Activated gamma-delta T cell (primary cell): ENCODE measurements at places on chromosomes 11 and 22.

- DNase-seq: no peak
These were observed 404.6 kb upstream of the DDI1 start for GRCh38 chr11:103631841-103632240.

GRCh38 chr11:125176866-125177265, 12.3 kb downstream of the PKNOX2 start:
- DNase-seq: no peak

DNA sequence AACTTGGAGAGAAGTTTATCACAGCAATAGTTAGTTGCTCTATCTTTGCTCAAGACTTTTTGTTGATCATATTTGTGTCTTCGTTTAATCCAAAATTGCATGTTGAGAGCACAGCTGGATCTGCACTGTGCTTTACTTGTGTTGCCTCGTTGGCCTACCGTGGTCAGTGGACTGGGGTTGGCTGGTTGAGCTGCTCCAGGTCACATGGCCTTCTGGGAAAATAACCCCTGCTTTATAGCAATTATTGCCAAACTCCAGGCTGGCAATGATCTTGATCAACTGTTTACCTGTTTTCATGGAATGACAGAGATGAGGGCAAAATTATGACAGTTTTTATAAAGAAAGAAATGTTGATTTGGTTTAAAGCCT, 5.7 kb upstream of the PLET1 start:
- no peak for DNase-seq

DNA sequence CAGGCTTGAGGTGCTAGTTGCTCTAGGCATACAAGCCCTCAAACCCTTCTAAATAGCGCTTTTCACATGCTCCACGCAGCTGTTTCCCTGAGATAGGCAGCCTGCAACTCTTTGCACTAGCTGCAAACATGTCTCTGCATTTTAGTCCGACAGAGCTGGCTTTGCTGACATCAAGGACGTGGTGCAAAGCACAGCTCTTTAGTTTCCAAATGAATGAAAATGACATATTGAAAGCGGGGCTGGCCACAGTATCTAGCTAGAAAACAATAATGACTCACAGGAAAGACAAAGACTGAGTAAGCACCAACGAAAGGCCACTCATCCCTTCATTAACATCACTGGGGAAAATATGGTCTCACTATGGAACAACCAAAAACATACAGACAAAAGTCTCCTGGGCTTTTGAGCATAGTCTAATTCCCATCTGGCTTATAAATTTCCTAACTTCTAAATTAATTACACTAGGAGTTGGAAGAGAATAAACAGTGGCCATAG, 15.3 kb upstream of the ZC3H12C start:
- no peak for DNase-seq

GRCh38 chr11:85406841-85407240, 220.3 kb downstream of the DLG2 start:
- DNase-seq: no peak

- no peak for DNase-seq
These were observed 19.1 kb downstream of the TUB start for GRCh38 chr11:8100158-8100557.

- DNase-seq: no peak
These were observed 122.3 kb upstream of the SNX19 start for GRCh38 chr11:131038597-131038996.

GRCh38 chr11:117907276-117908108, 21.7 kb downstream of the TMPRSS13 start:
- DNase-seq: no peak

DNA sequence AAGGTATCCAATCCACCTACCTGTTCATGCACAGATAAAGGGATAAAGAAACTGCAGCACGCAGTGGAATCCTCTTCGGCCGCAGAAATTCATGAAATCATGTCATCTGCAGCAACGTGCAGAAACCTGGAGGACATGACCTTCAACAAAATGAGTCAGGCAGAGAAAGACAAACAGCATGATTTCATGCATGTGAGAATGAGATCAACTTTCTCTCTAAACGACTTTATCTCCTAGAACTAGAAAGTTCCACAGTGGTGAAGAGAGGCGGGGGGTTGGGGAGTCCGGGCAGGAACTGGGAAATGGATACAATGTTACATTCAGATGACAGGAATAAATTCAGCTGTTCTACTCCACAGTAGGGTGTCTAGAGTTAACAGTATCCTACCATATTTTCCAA, 9.9 kb downstream of the RGL4 start:
- no peak for DNase-seq

DNA sequence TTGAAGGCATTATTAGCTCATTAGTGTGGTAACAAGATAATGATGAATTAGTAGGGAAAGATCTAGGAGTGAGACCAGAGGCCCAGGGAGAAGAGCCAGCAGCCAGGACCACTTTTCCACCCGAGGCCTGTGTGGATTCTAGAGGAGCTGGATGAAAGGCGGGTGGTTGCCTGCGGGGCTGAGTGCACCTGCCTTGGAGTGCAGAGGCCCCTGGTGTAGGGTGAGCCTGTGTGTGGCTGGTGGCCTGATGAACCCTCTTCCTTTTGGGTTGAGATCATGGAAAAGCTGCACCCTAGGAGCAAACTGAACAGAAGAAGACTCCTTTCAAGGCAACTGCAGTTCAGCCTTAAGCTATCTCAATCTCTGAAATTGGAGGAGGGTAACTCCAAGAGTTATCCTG, 5.9 kb upstream of the TP53AIP1 start:
- DNase-seq: no peak

DNA sequence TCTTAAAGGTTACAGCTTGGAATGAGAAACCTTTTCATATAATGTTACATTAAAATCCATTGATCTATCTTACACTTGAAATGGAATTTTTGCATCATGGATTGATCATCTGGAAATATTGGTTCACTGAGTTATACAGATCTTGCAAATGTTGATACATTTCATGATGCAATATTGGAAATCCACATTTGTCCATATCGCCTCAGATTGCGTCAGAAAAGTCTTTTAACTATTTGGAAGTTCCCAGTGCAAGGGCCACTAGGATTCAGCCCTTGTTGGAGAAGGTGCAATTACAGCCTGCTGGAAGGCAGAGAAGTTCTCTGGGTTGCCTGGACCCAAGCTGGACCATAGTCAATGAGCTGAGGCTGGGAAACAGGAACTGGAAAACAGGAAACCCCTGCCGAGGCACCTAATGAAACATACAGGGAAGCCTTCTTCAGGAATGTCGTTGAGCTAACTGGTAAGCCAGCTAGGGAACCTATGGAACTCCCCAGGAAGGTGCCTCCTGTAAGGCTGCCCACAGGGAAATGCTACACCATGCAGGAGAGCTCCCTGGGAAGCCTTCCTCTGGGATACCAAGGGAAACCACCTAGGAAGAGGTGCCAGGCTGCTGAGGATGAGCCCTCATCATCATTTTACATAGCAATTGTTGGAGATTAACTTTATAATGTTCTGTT, 600.4 kb upstream of the CADM1 start:
- DNase-seq: no peak

GRCh38 chr11:15985127-15985859, 371.1 kb downstream of the SOX6 start:
- DNase-seq: no peak

DNA sequence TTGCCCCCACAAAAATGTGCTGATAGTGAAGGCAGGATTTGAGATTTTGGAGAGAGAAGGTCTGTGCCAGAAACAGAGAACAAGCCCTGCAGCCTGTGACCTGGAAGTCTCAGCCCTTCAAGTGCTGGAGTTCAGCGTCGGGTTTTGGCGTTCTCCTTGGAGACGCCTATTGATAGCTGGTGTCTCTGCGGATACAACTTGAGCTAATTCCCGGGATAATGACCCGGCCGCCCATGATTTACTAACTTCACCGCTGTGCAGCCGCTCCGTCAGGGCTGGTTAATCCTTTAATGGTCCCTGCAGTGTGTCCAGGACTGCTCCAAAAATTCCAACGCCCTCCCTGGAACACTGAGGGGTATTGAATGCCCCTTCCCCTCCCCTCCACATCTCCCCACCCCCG, 76.6 kb downstream of the WT1 start:
- DNase-seq: no peak

- DNase-seq: no peak
These were observed 2.0 kb upstream of the CEP126 start for GRCh38 chr11:101912823-101913284.
